ENCODE measurements at places on chromosomes 7 and 10.
A peak's percentile ranks its signal among the peaks of the same experiment; 100 is the strongest.

DNA sequence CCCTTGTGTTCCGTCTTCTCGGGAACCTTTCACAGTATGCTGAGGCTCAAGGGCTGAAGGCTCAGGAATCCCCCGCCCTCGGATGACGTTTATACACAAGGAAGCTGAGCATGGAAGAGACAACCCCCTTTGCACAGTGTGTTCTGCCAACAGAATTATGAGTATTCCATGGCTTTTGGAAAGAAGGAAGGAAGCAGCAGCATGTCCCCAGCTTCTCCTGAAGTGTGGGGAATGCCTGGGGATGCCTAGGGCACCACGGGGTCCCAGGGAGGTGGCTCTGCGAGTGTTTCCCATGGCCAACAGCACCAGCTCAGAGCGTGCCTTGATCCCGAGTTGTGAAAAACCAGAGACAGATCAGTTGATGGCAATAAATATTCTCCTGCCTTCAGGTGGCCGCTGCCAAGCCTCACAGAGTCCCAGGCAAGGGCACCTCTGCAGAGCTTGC, 88.8 kb upstream of the DDC start:
- DNase-seq, result no peak

DNA sequence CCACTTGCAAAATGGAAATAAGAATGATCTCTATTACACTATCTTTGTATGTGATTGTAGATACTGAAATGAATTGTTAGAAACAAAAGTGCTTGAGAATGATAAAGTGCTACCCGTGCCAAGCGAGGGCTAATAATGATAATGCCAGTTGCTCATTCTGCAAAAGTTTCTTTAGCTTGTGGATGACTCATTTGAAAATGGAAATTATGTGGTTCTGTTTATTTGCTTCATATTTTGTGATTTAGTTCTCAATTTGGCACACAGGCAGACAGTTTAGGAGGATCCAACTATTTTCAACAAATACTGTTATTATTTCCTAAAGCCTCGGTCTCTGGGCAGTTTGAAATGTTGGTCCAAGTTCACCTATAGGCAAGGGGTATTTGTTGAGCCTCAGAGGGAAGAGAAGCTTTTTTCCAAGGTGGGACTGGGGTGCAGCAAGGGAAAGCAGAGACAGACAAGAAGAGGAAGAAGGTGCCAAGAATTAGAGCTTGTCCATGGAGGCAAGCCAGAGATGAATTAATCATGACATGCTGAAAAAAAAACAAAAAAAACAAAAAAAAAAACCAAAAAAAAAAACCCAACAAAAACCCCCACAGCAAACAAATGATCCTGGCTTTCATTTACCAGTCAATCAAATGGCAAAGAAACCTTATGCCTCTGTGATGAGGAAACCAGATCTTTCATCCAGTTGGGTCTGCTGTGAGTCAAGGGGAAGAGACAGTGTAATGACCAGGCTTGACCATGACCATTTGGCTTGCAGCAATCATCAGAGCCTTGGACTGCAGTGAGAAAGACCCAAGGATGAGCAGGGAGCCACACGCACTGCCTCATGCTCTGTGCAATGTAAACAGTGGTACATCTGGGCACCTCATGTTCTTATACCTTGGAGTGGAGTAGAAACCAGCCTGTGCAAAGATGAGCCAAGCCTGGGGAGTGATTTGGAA, 285.0 kb upstream of the HABP2 start:
- DNase-seq, result no peak

GRCh38 chr7:80900583-80901576, 18.0 kb downstream of the SEMA3C start:
- DNase-seq, result no peak

GRCh38 chr10:133418289-133418993, 6.0 kb downstream of the SPRN start:
- DNase-seq, result no peak

GRCh38 chr7:49876202-49876601, 102.8 kb downstream of the VWC2 start:
- no peak for DNase-seq

DNA sequence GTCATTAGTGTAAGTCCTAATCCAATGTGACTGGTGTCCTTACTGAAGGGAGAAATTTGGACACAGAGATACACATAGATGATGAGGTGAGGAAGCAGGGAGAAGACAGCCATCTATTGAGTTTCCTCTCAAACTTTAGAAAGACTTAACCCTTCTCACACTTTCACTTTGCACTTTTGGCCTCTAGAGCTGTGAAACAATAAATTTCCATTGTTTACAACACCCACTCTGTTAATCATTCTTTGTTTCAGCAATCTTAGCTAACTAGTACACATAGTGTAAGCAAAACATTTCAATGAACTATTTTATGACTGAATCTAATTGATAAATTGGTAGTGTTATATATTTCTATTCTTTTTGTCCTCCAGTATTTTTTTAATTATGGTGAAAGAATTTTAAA, 1092.8 kb upstream of the POT1 start:
- no peak for DNase-seq

- no peak for DNase-seq
These were observed 193.2 kb downstream of the CREB5 start for GRCh38 chr7:28605427-28606085.

GRCh38 chr7:156172638-156173037, 360.4 kb upstream of the SHH start:
- no peak for DNase-seq

- no peak for DNase-seq
These were observed 72.5 kb upstream of the ANKRD1 start for GRCh38 chr10:90993340-90993739.

DNA sequence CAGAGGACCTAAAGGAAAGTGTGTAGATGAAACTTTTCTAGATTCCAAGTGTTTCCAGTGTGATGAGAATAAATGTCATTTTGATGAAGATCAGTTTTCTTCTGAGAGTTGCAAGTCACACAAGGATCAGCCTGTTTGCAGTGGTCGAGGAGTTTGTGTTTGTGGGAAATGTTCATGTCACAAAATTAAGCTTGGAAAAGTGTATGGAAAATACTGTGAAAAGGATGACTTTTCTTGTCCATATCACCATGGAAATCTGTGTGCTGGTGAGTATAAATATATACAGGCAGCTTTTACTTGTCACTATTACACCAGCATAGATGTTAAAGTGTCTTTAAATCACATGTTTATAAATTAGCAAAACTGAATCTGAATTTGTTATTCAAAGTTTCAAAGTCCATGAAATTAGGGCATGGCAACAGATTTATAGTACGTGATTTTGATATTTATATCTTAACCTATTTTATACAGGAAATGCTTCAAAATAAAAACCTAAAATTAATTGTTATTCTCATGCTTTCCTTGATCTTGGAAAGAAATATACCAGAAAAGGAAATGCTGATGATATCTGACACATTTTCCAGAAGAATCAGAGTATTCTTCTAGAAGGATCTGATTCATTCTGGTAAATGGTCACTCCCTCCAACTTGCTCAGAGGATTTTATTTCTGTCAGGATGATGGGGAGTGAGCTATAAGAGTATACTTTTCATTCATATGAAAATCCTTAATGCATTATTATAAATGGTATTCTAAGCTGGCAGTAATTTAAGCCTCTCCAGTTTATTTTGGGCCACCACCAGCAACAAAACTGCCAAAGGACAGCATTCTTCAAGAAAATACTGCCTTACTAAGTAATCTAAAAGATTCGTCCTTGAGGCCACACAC, 71.4 kb downstream of the ITGB8 start:
- no peak for DNase-seq

DNA sequence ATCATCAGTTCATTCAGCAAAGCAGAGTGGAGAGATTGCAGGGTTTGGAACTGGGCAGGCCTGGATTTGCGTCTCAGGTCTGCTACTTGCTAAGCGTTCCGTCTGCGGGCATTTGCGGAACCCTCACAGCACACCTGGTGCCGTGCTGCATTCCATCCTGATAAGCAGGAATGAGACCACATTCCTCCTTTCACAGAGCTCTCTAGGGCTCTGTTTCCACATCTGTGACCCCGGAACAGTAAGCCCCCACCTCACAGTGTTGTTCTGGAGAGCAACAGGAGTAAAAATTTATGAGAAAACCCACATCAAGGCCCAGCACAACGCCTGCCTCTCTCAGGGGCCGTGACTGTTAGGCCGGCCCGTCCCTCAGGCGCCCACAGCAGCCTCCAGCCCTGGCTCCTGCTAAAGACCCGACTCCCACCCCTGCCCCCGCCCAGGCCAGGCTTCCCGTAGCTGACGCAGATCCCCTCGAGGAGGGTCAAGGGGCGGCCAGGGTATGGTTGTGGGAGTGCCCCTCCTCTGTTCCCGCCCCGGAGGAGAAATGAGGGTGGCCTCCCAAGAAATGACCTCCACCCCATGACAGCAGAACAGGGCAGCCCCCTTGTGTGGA, 128.9 kb downstream of the RGS10 start:
- DNase-seq, result no peak

DNA sequence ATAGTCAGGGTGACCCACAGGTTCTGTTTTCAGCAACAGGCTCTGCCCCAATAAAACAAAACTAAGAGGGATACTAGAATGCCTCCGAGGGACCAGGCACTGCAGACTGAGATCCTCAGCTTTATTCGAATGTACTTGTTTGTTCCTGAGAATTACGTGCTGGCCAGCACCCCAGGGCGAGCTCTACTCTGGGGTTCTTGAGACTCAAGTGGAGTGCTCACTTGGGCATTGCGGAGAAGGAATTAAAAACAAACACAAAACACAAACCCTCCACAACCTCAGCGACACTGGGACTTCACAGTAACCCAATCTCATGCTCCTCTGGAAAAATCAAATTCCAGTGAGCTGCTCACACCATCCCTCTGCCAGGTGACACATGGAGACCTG, 250.7 kb downstream of the TNS3 start:
- no peak for DNase-seq

GRCh38 chr10:118672766-118673715, 77.6 kb upstream of the PRLHR start:
- DNase-seq, result no peak

GRCh38 chr10:12634621-12634931, 285.2 kb downstream of the CAMK1D start:
- DNase-seq, result no peak

GRCh38 chr10:77034795-77035194, 602.8 kb downstream of the KCNMA1 start:
- no peak for DNase-seq

DNA sequence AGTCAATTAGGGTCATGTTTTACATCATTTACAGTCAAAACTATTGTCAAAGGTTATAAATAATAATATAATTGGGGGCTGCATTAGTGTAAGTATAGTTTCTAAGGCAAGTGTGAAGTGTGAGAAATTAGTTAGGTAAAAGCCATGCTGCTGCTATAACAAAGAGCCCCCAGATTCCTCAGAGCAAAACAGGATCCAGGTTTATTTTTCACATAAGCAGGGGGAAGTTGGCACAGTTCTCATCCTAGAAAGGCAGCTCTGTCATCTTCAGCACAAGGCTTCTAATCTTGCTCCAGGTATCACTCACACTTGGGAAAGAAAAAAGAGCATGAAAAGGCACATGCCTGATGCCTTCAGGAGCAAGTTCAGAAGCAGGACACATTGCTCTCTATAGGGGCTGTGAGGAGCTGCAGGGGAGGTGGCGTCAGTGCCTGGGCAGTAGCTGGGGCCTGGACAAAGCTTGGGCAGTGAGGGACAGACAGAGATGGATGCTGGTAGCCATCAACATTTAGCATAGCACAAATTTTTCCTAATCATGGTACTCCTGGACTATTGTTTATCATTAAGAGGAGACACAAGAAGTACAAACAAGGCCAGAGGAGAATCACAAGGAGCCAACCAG, 170.6 kb downstream of the PKD1L1 start:
- no peak for DNase-seq

GRCh38 chr10:4004144-4004543, 219.1 kb upstream of the KLF6 start:
- DNase-seq, result no peak

- no peak for DNase-seq
These were observed 469.9 kb downstream of the GALNT17 start for GRCh38 chr7:71601851-71602250.

- DNase-seq, result no peak
These were observed 5.8 kb upstream of the LRRC4 start for GRCh38 chr7:128037081-128037480.

DNA sequence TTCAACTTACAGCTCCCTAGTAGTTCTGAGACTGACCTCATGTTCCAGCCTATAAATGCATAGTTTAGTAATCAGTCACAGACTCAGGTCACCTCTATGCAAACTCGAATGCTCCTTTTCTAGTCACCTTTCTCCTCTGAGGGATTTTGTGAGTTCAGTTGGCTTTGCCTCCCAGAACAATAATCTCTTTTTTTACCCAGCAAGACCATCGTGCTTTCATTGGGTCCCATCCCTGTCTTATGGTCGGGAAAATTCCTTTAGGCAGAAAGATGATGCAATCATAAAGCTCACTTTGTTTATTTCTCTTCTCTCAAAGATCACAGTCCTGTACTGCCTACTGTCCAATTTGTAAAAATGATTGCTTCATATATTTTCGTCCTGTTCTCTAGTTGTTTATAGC, 38.4 kb downstream of the TWIST1 start:
- DNase-seq, result no peak

GRCh38 chr7:106465704-106466468, 181.1 kb upstream of the NAMPT start:
- DNase-seq, result no peak

GRCh38 chr10:53123311-53123710, 350.7 kb upstream of the MBL2 start:
- no peak for DNase-seq

DNA sequence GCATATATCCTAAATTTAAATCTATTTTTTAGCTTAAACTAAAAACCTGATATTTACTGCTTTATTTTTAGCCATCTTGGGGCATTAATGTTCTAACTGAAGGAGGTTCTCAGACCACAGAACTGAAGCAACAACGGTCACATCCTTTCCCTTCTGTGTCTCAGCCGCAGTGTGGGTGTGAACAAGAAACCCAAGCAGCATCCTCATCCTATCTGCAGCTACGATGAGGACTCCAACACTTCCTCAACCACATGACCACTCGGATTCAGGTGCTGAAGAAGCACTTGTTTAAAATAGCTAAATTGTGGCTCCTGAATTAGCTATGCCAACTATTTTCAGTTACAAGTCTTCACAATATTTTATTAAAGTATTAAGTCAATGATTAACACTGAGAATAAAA, 5.3 kb downstream of the ESYT2 start:
- peak; percentile 89 for DNase-seq

DNA sequence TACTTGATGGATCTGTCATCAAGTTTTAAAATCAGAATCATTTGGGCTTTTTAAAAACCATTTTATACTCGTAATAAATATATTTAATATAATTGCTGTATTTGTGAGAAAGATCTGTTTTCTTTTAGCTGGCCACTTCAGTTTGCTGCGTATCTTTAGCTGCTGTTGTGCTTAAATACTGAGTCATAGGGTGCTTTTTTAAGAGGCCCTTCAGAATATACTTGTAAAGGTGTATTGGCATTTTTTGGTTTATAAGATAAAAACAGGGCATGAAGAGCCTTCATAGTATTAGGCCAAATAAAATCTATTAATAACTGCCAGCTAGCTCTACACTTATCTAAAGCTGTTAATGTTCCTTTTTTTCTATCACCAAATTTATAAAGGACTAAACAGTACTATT, 43.8 kb downstream of the STK17A start:
- DNase-seq, result no peak

DNA sequence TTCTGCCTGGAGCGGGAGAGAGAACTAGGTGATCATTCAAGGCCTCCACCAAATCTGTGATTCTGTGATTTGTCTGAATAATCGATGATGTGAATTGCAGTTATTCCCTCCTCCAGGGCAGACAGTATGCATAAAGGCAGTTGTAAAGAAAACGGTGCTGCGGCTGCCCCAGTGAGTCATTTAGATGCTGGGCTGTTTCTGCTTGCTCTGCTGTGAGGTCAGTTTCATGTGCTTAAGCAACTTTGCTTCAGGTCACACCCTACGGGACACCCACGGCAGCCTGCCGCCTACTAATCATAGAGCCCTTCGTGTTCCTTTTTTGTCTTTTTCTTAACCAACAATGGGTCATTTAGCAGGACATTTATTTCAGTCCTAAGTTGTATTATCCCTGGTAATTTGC, 158.1 kb upstream of the PITRM1 start:
- no peak for DNase-seq
